ENCODE measurements at places on chromosomes 7 and 10.

DNA sequence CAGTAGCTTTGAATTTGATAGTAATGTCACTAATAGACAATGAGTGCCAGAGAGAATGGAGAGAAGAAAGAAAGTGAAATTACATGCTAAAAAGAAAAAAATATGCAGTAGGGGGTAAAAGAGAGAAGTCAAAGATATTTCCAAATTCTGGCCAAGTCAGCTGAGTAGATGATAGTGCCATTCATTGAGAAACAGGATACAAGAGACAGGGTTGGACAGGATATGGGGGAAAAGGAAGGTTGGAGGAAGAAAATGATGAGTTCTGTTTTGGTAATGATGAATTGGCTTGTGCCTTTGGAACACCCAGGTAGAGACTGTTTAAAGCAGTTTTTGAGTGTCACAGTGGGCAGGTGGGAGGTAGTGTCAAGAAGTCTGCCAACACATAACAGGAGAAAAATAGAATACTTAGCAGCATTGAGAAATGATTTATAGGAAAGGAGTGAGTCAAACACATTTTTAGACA, 78.3 kb downstream of the LRRC17 start:
- DNase-seq: peak; percentile 48

DNA sequence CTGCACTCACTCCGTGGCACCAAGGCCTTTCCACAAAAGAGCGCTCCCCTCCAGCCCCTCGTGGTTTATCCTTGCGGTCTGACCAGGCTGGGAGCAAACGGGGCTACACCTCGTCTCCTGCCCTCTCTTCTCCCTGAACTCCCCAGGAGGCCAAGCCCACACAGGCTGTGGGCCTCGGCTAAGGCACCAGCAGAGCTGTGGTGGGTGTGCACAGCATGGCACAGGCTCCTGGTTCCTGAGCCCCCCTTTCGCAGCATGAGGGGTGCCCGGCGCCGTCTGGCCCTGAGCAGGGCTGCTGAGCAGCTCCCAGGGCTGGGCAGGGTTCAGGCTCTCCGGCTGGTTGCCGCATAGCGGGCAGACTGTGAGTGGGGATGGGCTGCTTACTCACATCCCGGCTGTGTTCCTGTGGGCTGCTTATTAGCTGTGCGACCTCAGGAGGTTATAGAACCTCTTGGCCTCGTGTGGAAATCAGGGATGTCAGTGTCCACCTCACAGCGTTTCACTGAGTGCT, 90.4 kb downstream of the ZMIZ1 start:
- peak; percentile 74 for DNase-seq

GRCh38 chr7:134593530-134594392, 44.9 kb downstream of the AKR1B15 start:
- peak; percentile 89 for DNase-seq

GRCh38 chr7:70695795-70696083, 436.2 kb upstream of the GALNT17 start:
- no peak for DNase-seq

DNA sequence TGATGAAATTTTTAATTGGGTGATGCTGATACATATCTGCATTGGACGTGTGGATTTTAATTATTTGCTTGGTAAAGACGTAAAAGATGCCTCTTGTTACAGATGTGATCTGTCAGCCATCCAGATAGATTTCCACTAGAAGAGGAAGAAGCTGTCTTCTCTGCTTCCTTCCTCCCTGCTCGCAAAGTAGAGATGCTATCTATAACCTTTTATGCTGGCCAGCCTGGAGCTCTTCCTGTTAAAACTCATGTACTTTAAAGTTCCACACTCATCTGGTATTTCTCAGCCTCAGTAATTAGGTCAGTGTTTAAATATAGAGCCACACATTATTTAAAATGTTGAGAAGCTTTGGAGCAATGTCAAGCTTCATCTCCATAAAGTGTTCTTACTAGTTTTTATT, 51.2 kb upstream of the TMEM229A start:
- DNase-seq: no peak

GRCh38 chr7:64890761-64891362, 12.2 kb upstream of the ZNF273 start:
- no peak for DNase-seq

- no peak for DNase-seq
These were observed 3.9 kb downstream of the MICALL2 start for GRCh38 chr7:1455241-1455939.

DNA sequence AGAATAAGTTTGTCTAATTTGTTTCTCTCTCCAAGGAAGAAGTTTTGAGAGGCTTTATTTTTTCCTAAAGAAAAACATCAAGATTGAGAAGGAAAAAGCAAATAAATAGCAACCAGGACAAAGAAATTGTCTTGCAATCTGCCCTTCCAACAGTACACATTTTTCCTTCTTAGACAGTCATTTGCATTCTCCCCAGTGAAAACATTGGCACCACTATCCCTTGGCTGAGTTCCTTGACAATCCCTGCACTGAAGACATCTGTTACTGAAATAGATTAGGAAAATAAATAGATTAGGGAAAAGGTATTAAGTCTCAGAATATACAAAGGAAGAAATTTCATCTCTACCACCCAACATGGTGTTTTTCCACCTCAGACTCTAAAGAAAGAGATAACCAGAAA, 12.2 kb upstream of the TMEM243 start:
- no peak for DNase-seq

DNA sequence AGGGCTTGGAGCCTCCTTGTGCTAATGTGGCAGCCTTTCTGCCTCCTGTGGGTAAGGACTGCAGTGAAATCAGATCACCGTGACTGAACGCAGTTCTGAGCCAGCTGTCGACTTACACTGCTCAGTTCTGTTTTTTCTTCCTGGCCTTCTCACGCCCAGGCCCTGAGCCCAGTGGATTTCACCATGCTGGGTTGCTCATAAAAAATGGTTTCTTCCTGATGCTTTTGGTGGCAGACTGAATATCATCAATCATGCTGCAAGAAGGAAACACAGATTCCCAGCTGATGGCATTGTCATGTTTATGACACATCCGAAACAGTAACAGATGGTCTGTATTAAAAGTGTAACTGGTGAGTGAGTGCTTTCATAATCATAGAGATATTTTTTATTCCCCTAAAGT, 389.6 kb downstream of the GALNT17 start:
- peak; percentile 97 for DNase-seq

GRCh38 chr7:121401896-121402295, 5.8 kb upstream of the FAM3C start:
- DNase-seq: peak; percentile 5

- no peak for DNase-seq
These were observed 171.5 kb downstream of the ZMYND11 start for GRCh38 chr10:306675-307185.

DNA sequence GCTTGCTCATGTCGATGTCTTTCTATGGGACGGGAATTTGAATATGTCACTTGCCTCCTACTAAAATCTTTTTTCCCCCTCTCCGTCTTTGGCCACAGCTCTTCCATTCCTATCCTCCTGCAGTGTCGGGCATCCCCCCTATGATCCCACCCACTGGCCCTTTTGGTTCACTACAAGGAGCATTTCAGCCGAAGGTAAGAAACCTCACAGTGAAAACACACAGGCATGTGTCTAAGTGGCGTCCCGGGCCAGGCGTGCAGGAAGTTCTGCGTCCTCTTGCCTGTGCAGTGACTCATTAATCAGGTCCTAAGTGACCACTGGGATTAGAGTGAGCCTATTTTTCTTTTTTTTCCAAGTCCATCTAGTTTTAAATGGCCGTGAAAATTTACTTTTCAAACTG, 360.5 kb upstream of the GALNT17 start:
- no peak for DNase-seq

DNA sequence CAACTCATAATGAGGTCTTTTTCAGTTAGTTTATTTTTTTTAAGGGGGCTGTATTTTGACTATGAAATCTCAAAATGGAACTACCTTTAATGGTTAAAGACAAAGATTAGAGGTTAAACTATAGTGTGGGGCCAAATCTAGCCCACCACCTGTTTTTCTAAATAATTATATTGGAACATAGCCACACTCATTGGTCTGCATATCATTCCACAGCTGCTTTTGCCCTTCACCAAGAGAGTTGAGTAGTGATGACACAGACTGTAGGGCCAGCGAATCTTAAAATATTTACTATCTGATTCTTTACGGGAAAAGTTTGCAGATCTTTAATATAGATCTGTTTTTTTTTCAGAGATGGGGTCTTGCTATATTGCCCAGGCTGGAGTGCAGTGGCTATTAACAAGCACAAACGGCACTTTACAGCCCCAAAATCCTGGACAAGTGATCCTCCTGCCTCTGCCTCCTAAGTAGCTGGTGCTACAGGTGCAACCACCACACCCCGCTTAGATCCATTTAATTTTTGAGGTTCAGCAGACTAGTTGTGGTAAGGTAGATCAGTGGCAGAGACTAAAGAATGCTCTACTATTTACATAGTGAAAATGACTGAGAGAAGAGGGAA, 25.8 kb downstream of the EPC1 start:
- DNase-seq: no peak

GRCh38 chr10:104123397-104123796, 1.4 kb downstream of the SFR1 start:
- DNase-seq: no peak

- DNase-seq: no peak
These were observed 1.1 kb upstream of the TNPO3 start for GRCh38 chr7:129055861-129056464.

DNA sequence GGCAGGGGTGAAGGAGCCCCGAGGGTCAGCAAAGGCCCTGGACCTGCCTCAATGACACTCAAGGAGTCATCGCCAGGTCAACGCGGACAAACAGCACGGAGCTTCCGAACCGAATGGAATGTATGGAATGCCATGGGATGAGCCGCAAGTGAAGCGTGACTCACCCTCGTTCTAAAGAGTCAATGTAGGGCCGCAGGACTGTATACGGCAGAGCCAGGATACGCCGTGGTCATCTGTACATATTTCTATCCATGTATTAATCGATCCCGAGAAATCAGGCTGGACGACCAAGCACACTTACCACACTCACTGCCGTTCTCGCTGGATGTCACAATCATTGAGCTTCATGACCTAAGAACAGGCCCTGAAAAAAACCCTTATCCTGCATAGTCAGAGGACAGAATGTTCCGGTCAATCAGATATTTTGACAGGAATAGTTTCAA, 4.3 kb downstream of the SNX8 start:
- peak; percentile 91 for DNase-seq

DNA sequence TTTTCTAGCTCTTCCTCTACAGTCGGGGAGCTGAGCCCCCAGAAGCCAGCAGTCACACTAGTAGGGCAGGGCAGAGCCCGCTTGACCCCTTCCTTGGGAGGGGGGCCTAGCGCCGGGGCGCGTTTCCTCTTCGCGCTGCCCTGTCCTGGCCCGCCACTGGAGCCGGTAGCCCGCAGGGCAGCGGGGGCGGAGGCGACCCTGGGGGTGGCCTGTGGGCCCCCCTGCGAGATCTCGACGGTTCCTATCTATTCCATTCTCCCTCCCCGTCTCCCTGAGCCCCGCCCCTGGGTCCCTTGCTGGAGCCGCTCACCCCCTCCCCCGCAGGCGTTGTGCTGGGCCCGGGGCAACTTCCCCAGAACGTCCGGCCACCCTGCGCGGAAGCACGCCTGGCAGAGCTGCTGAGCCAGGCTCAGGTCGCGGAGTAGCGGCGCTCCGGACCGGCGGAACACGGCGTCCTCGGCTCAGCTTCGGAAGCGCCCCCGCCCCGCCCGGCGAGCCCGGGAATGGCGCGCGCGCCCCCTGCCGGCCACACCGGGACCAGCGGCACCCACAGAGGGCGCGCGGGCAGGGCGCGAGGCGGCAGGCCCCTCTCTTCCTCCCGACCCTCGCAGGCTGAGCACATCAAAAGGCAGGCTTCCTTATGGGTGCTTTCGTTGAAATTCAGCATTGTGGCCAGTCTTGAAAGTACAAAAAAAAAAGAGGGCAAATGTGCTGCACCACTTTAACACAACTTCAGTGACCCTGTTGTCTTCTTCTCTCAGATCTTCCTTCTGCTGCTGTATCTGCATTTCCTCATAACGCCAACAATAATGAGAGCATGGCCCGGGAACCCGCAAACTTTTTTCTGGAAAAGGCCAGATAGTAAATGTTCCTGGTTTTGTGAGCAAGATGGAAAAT, 327.6 kb downstream of the TNS3 start:
- peak; percentile 42 for DNase-seq

- peak; percentile 25 for DNase-seq
These were observed 9.6 kb upstream of the MRPS24 start for GRCh38 chr7:43878867-43879266.

DNA sequence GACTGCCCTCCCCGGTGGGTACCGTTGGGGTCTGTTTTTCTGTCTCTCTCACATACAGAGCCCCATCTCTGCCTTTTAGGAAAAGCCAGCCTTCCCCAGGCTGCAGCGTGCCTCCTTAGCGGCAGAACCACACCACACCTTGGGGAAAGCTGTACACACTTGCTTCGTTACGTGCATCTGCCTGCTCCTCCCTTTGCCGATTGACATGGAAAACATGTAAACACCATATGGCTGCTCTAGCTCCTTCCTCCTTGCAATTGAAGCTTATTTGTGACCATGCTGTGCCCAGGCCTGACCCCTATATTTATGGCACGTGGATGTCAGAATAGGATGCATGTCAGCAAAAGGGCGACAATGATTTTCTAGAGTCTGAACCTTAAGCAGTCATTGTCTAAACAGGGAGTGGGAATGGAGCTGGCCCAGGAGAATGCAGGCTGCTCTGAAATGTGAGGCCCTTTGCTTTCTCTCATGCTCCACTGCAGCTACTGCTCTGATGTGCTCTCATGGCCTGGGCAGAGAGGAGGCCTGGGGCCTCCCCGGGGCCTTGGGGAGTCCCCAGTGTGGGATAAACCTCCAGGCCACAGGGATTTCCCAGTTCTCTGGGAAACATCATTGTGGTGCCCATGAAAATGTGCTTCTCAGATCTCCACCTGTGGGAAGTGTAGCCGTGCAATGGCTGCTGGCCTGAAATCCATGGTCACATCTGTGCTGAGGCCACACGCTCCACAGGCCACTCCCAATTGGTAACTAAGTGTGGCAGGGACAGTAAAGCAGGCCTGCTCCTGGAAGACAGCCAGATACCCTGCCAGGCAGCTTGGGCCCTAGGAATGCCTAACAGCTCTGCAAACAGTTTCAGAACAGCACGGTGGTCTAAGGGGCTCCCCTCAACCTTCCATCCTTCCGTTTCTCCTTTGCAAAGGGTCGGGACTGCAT, 18.6 kb downstream of the PDE6C start:
- DNase-seq: no peak

GRCh38 chr7:106927536-106927935, 62.5 kb downstream of the PIK3CG start:
- DNase-seq: no peak

- DNase-seq: no peak
These were observed 25.5 kb downstream of the SKIDA1 start for GRCh38 chr10:21499701-21500577.

DNA sequence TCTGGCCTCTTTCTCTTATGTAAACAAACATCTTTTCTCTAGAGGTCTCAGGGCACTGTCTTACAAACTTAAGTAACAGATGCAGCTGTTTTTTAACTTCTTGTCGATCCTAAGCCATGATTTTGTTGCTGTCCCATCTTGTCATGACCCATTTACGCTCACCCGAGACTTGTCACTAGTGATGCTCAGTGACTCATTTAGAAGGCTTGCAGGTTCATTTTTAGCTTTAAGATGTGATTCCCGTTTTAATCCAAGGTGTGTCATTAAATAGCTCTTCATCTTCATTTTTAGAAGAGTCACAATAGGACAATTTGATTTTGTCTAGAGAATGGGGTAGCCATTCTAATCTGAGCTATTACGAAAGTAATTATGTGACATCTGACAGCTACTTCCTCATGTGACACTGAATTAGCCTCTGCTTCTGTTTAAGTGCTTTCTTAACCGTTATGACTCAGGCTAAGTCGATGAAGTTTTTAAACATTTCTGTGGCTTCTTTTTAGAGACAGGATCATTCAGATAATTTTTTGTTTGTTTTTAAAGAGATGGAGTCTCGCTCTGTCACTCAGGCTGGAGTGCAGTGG, 42.7 kb downstream of the SPDYE5 start:
- peak; percentile 47 for DNase-seq

GRCh38 chr10:101828766-101829551, 10.7 kb upstream of the OGA start:
- no peak for DNase-seq

Data from fibroblast of upper back skin (primary cell).